ENCODE measurements at places on chromosomes 7 and 10.

DNA sequence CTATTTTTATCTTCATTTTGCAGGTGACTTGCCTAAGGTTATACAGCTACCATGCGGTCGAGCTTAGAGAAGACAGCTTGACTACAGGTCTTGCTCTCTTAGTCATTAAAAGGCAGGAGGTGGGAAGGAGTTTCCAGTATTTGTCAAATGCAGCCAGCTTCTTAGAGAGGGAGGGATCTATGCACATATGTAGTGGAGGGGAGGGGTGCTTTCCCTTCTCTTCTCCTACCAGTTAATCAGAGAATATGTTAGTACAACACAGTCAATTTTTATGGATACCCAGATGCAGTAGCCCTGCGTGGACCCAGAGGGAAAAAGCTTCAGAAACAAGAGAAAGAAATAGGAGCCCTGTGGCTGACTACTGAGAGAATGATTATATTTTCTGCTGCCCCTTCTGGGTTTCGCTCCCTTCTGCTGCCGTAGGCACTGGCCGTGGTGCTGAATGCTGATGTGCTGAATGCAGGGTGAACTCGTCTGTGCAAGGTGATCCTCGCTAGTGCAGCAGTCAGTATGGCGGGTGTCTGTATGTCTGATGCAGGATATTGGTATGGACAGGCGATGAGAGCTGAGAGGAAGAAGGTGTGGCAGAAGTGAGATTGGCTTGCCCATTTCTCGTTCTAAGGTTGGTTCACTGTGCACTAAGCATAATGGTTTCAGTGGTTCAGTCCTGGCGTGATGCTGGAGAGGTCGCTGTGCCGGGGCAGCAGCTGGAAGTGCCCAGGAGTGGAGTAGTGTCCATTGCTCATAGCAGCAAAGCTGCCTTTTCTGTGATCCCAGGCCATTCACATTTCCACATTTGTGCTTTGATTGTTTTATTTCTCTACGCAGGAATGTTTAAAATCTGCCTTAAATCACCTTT lies 189.2 kb upstream of the PODXL start:
- H3K27me3 ChIP-seq = no peaks in the 10 kb centered on the region
- H3K4me1 ChIP-seq = no peaks in the 10 kb centered on the region
- no peak for DNase-seq
- H3K4me3 ChIP-seq = no peak overlapping the region
- no peak overlapping the region for H3K27ac ChIP-seq
- no peaks in the 10 kb centered on the region for H3K36me3 ChIP-seq

- H3K36me3 ChIP-seq = no peaks in the 10 kb centered on the region
- H3K27me3 ChIP-seq = peaks cover 80% of the 10 kb centered on the region
- H3K27ac ChIP-seq = peak overlapping the region; percentile 68
- H3K4me1 ChIP-seq = peaks cover 36% of the 10 kb centered on the region
- no peak for DNase-seq
- H3K4me3 ChIP-seq = peak overlapping the region; percentile 82
Measured at GRCh38 chr7:114085313-114085591, 166.4 kb upstream of the PPP1R3A start.

DNA sequence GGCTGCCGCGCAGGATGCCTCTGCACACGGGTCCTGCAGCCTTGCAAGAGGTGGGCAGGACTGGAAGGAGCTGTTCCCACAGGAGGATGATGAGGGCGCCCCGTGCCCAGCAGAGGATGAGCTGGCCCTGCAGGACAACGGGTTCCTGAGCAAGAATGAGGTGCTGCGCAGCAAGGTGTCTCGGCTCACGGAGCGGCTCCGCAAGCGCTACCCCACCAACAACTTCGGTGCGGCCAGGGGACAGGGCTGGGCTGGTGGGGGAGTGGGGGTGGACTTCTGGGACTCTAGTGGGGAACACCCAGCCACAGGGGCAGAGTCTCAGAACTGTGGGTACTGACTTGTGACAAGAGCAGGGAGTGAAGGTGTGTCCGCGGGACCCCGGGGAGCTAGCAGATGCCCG lies 16.0 kb downstream of the ZFYVE27 start:
- no peak for DNase-seq
- no peaks in the 10 kb centered on the region for H3K4me1 ChIP-seq

GRCh38 chr10:6009150-6009549 lies 31.8 kb upstream of the IL15RA start:
- peaks cover 66% of the 10 kb centered on the region for H3K36me3 ChIP-seq
- H3K27ac ChIP-seq = peak overlapping the region; percentile 43
- no peak overlapping the region for H3K4me3 ChIP-seq
- H3K27me3 ChIP-seq = no peaks in the 10 kb centered on the region

DNA sequence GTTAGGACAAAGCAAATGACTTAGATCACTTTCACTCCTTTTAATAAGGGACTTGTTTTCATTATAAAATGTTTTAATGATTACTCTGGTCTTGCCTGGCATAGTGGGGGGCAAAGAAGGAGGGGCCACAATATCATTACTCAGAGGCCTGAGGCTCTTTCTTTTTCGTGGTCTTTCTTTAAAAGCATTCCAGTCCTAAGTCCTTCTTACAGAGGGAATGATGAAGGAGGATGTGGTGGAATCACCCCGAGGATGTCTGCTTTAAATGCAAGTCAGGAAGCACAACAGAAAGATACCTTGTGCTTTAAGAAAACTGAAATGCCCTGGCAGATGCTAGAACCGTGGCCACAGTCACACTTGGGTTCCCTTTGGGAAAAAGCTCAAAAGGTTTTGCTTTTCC lies 379.1 kb downstream of the INHBA start:
- H3K36me3 ChIP-seq = no peaks in the 10 kb centered on the region
- no peak overlapping the region for H3K4me3 ChIP-seq
- H3K27me3 ChIP-seq = no peaks in the 10 kb centered on the region
- H3K4me1 ChIP-seq = no peaks in the 10 kb centered on the region

DNA sequence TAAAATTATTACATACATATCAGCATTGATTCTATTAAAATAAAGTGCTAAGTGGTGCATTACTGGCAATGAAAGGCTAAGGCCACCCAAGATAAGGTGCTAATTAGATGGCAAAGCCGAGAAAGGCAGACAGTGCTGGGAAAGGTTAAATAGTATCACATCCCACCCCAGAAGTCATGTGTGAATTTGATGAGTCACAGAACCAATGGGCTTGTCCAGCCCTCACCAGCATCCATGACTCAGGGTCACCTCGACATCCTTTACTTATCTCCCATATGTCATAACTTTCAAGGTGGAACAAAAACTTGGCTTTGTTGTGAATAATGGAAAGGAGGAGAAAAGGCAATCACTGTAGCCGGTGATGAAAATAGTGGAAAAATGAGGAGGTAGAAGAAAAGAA lies 459.1 kb downstream of the PLXNA4 start:
- H3K27ac ChIP-seq = no peak overlapping the region
- peaks cover 3% of the 10 kb centered on the region for H3K27me3 ChIP-seq
- no peak for DNase-seq
- no peaks in the 10 kb centered on the region for H3K4me1 ChIP-seq
- H3K36me3 ChIP-seq = no peaks in the 10 kb centered on the region
- H3K4me3 ChIP-seq = no peak overlapping the region

- H3K4me3 ChIP-seq = no peak overlapping the region
- no peak overlapping the region for H3K27ac ChIP-seq
- no peaks in the 10 kb centered on the region for H3K36me3 ChIP-seq
- no peak for DNase-seq
- H3K27me3 ChIP-seq = no peaks in the 10 kb centered on the region
- H3K4me1 ChIP-seq = peaks cover 13% of the 10 kb centered on the region
Measured at GRCh38 chr7:95467912-95468607, 17.7 kb upstream of the ASB4 start.

DNA sequence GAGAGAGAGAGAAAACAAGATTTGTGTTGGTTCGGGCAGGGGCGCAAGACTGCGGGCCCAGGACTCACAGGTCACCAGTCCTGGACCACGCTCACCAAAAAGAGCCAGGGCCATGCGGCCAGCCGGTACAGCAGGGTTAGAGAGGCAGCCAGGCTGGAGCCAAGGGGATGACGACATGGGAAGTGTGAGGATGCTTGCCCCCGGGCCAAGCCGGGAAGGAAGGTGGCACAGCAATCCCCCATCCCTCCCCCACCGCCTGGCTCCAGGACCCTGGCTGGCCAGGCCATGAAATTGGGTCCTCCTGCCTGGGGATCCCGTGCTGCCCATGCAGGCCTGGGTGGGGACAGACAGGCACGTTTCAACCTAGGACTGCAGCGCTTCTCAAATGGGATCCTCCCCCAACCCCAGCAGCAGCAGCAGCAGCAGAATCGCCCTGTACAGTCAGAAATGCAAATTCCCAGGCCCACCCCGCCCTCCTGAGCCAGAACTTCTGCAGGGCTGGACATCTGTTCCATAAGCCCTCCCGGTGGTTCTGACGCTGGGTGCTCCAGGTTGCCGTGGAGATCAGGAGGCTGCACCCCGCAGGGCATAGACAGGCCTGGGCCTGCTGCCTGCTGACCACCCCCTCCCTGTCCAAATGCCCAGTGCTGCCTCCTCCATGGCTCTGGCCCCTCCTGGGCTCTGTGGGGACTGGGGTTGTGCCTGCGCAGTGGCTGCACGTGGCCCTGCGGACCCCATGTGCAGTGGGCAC lies 35.0 kb downstream of the YKT6 start:
- no peaks in the 10 kb centered on the region for H3K4me1 ChIP-seq
- H3K4me3 ChIP-seq = no peak overlapping the region
- H3K27me3 ChIP-seq = no peaks in the 10 kb centered on the region
- H3K27ac ChIP-seq = no peak overlapping the region

GRCh38 chr7:64869121-64869725 lies 33.9 kb upstream of the ZNF273 start:
- no peaks in the 10 kb centered on the region for H3K4me1 ChIP-seq
- no peaks in the 10 kb centered on the region for H3K27me3 ChIP-seq
- no peak overlapping the region for H3K4me3 ChIP-seq
- H3K27ac ChIP-seq = no peak overlapping the region
- no peak for DNase-seq
- H3K36me3 ChIP-seq = no peaks in the 10 kb centered on the region

DNA sequence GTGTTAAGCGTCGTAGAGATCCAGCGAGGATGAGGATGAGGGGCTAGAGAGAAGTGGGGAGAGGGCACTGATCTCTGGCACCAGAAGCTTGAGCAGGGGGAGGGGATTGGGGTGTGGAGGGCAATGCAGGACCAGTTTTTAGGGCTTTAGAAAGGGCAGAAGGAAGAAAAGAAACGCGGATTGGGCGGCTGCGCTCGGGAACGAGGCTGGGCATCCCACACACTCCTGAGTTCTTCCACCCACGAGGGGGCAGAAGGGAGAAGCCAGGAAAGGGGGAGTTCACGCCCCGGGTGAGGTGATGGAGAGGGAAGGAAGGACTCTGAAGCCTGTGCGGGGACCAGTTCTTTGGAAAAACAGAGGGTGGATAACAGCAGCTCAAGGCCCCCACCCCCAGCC lies 6.1 kb upstream of the VGF start:
- H3K36me3 ChIP-seq = no peaks in the 10 kb centered on the region
- no peak overlapping the region for H3K4me3 ChIP-seq
- no peak overlapping the region for H3K27ac ChIP-seq
- peaks cover 48% of the 10 kb centered on the region for H3K4me1 ChIP-seq
- DNase-seq = no peak

DNA sequence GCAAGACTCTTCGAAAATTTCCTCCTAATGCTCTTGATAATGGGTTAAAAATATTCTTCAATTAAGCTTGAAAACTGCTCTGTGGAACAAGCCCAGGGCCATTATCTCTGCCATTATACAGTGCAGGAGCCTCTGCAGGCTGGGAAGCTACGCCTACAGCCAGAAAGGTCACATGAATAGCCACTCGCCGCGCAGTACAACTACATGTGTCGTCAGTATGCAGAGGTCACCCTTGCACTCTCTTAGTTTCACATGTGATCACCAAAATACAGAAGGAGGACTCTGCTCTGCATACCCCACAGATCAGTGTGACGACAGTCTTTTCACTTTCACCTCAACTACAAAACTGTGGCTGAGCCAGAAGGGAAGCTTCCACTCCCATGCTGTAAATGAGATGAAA lies 141.8 kb upstream of the C1QL3 start:
- H3K4me3 ChIP-seq = no peak overlapping the region
- no peaks in the 10 kb centered on the region for H3K27me3 ChIP-seq
- H3K36me3 ChIP-seq = no peaks in the 10 kb centered on the region
- H3K27ac ChIP-seq = no peak overlapping the region

DNA sequence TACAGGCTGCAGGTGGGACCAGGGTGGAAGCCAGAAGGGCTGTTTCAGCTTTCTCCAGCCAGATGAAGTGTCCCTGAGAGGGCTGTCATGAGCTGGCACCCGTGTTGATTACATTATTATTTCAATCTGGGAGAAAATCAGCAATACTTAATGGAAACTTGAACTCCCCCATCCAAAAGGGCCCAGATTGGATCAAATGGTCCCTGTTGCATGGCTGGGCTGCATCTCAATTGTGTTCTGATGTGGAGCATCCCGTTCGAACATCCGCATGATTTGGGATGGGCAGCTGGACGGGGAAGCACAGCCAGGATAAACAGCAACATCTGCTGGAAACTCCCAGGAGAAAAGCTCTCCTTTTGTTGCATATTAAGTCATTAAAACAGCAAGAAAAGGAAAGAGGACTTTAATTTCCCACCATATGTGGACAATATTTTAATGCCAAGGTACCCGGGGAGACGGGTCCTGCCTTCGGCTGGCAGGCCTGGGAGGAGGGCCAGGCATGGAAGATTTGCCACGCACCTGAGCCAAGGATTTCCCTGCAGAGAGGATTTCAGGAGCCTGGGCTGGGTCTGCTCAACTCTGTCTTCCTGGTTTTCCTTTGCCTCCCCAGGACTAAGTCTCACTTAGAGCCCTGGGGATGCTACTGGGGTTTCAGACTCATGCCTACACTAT lies 52.4 kb downstream of the NPTX2 start:
- no peaks in the 10 kb centered on the region for H3K27me3 ChIP-seq
- no peak for DNase-seq
- no peak overlapping the region for H3K4me3 ChIP-seq
- H3K4me1 ChIP-seq = no peaks in the 10 kb centered on the region
- H3K27ac ChIP-seq = no peak overlapping the region
- no peaks in the 10 kb centered on the region for H3K36me3 ChIP-seq

DNA sequence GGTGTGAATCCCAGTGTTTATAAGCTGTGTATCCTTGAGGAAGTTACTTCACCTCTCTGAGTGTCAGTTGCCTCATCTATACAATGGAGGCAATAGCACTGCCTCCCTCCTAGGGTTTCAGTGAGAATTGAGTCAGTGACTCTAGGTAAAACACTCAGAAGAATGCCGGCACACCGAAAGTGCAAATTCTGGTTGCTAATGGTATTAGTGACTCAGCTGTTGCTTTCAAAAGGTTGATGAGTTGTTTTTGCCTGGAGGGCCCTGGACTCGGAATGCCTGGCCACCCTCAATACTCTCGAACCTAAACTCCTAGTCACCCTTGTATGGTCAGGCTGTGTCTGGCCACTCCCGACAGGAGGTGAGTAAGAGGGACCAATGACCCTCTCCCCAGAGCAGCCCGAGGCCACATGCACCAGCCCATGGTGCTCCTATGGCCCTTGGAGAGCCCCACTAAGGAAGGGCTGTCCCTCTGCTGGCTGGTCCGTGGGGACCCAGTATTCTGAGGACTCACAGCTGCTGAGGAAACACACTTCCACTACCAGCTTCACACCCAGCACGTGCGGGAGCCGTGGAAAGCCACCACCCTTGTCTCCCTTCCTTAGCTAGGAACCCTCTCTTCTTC lies 60.2 kb downstream of the CALML3 start:
- no peak for DNase-seq
- peaks cover 15% of the 10 kb centered on the region for H3K27me3 ChIP-seq
- no peaks in the 10 kb centered on the region for H3K36me3 ChIP-seq
- H3K4me3 ChIP-seq = no peak overlapping the region
- H3K4me1 ChIP-seq = peaks cover 4% of the 10 kb centered on the region

GRCh38 chr7:80740778-80741545 lies 102.5 kb downstream of the CD36 start:
- H3K27ac ChIP-seq = no peak overlapping the region
- no peaks in the 10 kb centered on the region for H3K36me3 ChIP-seq
- DNase-seq = no peak
- H3K4me1 ChIP-seq = no peaks in the 10 kb centered on the region

- H3K27ac ChIP-seq = no peak overlapping the region
- no peaks in the 10 kb centered on the region for H3K27me3 ChIP-seq
- no peak overlapping the region for H3K4me3 ChIP-seq
- no peak for DNase-seq
- H3K4me1 ChIP-seq = peaks cover 25% of the 10 kb centered on the region
Measured at GRCh38 chr7:148964483-148965267, 63.6 kb downstream of the PDIA4 start.

Measured in activated T-helper 2 cell treated with anti-CD3 and anti-CD28 coated beads, Interferon-gamma antibody, Interleukin-2, Interleukin-4, amounts not matched to agents 10 μg/mL and 5 μg/mL and 100 μg/mL, durations not matched to agents 14 hours and 24 hours and 36 hours (primary cell).